Stimulated activated CD8-positive, alpha-beta memory T cell treated with anti-CD3 and anti-CD28 coated beads, Interleukin-4, amount 100 ng/mL, for 4 hours (primary cell): ENCODE measurements at places on chromosomes 1 and 21.

- no peak for DNase-seq
These were observed 19.4 kb downstream of the PLA2G2F start for GRCh38 chr1:20158358-20159070.

DNA sequence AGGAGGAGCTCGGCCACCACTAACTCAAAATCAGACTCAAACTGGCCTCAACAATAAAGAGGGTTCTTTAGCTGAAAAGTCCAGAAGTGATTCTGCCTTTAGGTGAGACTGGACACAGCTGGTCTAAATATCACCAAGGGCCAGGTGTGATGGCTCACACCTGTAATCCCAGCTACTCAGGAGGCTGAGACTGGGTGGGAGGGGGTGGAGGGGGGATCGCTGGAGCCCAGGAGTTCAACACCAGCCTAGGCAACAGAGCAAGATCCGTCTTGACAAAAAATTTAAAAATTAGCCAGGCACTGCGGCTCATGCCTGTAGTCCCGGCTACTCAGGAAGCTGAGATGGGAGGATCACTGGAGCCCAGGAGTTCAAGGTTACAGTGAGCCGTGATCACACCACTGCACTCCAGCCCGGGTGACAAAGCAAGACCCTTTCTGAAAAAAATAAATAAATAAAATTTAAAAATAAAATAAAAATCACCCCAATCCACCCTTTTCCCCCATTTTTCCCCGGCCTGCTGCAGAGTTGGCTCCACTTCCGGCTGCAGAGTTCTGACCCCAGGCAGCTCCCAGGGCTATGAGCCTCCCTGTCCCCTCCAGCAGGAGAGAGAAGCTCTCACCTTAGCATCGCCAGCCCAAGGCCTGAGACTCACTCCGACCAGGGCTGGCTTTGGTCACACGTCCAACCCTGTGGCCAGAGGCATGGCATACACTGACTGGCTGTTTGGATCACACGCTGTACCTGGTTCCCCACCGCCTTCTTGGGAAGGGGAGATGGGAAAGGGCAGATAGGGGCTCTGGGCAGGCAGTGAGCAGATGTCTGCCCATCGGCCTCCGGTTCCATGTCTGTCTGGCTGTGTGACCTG, 87.3 kb upstream of the IFFO2 start:
- DNase-seq: no peak

DNA sequence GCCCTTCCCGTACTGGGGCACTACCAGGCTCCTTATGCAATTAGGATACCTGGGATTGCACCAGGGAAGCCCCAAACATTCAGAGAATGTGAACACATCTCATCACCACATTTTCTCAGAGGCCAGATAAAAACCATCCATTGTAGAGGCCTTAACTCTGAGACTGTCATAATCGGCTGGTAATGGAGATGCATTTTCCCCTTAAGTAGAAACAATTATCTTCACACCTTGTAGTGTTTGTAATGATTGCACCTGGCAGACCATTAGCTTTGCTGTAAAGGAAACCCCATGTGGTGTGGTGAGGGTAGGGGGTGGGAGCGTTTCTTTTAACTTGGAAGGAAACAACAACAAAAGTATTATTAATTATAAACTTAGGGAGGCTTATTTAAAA, 90.0 kb upstream of the TLR5 start:
- DNase-seq: no peak

DNA sequence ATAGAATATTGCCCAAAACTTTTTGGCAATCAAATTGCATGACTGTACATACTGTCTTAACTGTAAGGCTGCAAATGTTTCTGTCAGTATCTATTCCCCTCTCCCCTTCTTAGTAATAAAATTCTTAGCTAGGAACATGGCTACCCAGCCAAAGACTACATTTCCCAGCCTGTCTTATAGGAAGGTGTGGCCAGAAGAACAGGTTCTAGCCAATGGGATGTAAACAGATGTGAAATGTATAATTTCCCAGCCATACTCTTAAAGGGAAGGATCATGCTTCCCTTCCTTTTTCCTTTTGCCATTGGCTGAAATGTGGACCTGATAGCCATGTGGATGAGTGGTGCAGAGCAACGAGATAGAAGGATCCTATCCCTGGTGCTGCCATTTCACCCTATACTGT, 7.0 kb upstream of the HIVEP3 start:
- DNase-seq: no peak

DNA sequence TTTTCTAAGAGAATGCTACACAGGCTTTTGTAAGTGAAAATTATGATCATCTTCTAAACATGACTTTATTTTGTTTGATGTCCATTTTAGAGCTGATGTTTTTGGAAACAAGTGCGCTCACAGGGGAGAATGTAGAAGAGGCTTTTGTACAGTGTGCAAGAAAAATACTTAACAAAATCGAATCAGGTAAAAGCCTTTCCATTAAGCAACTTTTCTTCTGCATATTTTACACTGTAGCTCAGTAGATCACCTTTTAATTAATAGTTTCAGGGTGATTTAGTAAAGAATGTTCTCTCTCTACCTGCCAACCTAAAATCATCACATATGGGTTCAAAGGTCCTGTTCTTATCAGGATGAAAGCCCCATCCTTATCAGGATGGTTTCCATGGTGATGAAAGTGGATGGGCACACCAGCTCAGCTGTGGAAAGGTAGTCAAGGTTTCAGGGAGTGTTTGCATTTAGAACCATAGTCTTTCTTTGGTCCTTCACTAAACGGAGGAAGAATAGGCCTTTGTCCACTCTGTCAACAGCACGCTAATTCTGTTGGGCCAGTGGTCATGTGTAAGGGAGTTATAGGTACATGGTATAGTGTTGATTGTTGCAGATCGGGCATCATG, 28.1 kb downstream of the RAB4A start:
- DNase-seq: no peak

DNA sequence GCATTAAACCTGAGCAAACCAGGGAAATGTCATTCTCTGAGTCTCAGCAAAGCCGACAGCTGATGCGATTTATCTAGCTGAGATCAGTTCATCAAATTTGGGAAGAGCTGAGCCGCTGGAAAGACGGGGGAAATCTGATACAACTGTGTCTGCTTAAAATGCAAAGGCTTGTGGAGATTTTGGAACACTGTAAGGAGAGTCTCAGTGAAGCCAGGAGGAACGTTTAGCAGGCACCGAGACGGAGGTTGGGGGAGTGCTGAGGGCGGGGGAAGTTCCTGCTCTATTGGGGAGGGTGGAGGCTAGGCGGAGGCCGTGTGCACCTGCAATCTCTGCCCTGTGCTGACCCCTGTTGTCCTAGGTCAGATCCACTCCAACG, 143.2 kb upstream of the CSF3R start:
- DNase-seq: no peak

- DNase-seq: no peak
These were observed 6.3 kb downstream of the C1orf53 start for GRCh38 chr1:197908716-197909220.

DNA sequence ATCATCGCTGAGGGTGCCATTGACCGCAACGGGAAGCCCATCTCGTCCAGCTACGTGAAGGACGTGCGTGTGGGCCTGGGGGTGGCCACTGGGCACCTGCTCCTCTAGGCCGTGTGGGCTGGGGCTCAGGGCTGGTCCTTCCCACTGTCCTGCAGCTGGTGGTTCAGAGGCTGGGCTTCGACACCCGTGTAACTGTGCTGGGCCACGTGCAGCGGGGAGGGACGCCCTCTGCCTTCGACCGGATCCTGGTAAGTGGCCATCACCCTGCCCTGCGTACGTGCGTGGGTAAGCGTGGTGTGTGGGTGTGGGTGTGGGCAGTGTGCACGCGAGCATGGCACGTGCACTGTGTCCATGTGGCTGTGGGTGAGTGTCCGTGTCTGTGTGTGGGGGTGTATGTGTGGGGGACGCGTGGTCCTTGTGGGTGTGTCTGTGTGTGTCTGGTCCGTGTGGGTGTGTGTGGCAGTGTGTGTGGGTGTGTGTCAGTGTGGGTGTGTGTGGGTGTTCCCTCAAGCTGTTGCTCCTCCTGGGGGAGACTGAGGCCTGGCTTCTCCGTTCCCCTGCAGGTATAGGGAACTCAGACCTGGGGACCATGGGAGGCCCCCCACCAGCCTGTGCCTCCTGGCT, 16.5 kb downstream of the PFKL start:
- no peak for DNase-seq

- DNase-seq: no peak
These were observed 2.1 kb downstream of the POU3F1 start for GRCh38 chr1:38044221-38045215.

DNA sequence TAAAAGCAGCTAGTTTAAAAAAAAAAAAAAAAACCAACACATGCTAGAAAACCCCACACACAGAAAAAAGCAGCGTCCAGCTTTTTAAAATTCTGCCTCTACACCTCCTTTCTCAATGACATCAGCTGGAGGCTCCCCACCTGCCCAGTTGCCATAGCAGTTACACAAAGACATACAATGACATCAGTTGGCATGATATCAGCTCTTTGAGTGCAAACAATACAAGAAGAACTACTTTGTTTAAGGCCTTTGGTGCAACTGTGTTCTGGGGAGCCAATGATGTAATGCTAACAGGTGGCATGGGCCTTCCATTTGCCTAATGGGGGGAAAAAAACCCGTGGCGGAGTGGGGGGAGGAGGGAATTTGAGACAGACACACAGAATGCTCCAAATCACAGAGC, 32.9 kb downstream of the DUSP10 start:
- DNase-seq: no peak

GRCh38 chr21:17082843-17083483, 429.9 kb upstream of the CXADR start:
- no peak for DNase-seq

DNA sequence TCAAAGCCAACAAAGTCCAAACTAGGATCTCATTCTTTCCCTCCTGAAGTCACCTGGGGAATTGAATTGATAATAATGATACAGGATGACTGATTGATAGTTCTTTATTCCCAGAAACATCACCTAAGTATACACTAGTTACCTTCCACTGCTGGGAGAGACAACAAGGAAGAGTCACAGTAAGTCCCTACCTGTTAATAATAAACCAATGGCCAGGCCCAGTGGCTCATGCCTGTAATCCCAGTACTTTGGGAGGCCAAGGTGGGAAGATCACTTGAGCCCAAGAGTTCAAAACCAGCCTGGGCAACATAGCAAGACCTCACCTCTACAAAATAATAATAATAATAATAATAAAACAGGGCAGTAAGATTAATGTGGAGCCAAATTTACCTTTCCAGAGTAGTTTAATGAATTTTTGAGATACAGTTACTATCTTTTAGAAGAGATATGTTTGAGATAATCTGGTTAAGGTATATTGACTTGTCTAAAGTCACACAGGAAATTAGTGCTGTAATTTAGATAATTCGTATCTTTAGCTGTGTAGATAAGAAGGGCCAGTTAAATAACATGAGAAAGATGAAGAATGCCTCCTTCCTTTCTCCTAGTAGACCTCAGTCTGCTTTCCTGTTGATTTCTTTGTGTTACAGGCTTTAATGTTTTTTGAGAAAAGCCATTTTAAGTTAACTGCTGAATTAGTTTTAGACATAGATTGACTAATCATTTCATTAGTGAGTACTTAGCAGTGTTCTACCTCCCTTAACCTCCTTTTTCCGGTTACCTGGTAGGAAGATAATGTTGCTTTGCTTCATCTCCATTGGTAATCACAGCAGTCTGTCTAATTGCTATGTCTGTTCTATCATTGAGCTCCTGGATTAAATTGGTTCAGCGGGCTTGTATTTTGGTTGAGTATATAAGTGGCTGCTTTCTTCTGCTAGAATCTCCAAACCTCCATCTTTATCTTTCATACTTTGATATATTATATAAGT, 22.0 kb downstream of the SMAP2 start:
- DNase-seq: no peak

DNA sequence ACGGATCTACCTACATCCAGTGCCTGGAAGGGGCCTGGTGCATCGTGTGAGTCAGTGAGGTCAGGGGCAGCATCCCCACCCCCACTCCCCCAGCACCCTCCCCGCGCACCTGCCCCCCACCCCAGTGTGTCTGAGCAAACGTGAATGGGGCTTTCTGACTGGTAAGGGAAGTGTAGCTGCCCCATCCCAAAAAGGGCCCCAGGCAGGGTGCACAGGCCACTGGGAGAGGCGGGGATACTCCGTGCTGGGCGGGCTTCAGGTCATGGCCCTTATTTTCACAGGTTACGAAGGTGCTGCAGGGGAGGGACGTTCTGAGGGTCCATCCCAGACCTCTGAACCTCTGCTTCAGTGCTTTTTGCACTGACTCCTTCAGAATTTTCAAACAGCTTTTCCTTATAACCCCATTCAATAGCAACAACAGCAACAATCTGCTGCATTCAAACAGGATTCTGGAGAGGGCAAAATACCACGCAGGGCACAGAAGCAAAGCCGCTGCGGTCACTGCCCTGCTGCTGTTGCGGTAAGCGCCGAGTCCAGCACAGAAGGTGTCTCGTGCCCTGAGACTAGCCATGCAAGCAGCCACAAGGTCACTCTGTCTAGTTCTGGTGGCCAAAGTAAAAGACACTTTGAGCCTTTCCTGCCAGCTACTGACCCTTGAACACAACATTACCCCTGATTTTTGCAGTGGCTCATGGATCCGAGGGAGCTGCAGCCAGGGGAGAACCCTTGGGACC, 10.3 kb downstream of the TTC34 start:
- no peak for DNase-seq
